ENCODE measurements at places on chromosomes 5 and 9.

- no peak overlapping the region for H3K4me3 ChIP-seq
- no peaks in the 10 kb centered on the region for H3K27me3 ChIP-seq
- H3K27ac ChIP-seq = peak overlapping the region; percentile 86
- H3K4me1 ChIP-seq = peaks cover 32% of the 10 kb centered on the region
- peaks cover 23% of the 10 kb centered on the region for H3K36me3 ChIP-seq
- DNase-seq = no peak
These were observed 656 bp downstream of the CEP78 start for GRCh38 chr9:78236551-78236910.

DNA sequence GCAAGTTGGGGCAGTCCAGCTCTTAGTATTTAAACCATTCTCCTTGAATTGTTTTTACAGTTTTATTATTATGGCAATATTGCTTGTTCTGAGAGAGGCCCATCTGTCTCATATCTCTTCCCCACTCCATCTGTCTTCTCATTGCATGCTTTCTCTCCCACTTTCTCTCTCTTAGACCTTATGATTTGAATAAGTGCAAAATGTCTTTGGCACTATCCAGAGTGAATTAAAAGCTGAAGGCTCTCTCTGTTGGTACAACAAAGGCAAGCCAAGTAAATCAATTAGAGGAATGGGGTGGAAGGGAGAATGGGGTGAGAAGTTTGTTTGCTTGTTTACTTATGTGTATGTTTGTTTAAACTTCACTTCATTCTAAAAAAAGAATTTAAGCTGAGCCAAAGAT is 195.3 kb upstream of the RFX3 start:
- no peak overlapping the region for H3K27ac ChIP-seq
- no peak overlapping the region for H3K4me3 ChIP-seq
- no peaks in the 10 kb centered on the region for H3K4me1 ChIP-seq
- H3K36me3 ChIP-seq = no peaks in the 10 kb centered on the region
- no peak for DNase-seq
- peaks cover 9% of the 10 kb centered on the region for H3K27me3 ChIP-seq

GRCh38 chr5:66436721-66437120 is 159.5 kb upstream of the MAST4 start:
- H3K27me3 ChIP-seq = peaks cover 5% of the 10 kb centered on the region
- DNase-seq = no peak
- no peak overlapping the region for H3K4me3 ChIP-seq
- H3K4me1 ChIP-seq = no peaks in the 10 kb centered on the region
- H3K27ac ChIP-seq = no peak overlapping the region

DNA sequence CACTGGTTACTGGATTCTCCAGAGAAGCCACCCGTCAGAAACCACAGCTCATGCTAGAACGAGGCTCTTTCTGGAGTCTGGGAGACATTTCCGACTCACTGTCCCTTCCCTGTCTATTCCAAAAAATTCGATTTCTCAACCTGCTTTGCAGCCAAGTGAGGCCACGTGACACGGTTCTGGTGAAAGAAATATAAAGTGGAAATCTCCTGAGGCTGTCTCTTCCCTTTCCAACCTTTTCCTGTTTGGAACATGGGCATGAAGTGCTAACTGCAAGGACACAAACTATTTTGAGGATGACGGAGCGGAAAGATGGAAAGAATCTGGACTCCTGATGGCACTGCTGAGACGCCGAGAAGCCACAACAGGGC is 6.1 kb upstream of the PTGS1 start:
- no peaks in the 10 kb centered on the region for H3K36me3 ChIP-seq
- DNase-seq = no peak
- peaks cover 13% of the 10 kb centered on the region for H3K27me3 ChIP-seq
- no peak overlapping the region for H3K4me3 ChIP-seq
- no peak overlapping the region for H3K27ac ChIP-seq

- DNase-seq = no peak
- no peaks in the 10 kb centered on the region for H3K4me1 ChIP-seq
- H3K27ac ChIP-seq = no peak overlapping the region
These were observed 81.1 kb upstream of the PUM3 start for GRCh38 chr9:2925016-2925415.

DNA sequence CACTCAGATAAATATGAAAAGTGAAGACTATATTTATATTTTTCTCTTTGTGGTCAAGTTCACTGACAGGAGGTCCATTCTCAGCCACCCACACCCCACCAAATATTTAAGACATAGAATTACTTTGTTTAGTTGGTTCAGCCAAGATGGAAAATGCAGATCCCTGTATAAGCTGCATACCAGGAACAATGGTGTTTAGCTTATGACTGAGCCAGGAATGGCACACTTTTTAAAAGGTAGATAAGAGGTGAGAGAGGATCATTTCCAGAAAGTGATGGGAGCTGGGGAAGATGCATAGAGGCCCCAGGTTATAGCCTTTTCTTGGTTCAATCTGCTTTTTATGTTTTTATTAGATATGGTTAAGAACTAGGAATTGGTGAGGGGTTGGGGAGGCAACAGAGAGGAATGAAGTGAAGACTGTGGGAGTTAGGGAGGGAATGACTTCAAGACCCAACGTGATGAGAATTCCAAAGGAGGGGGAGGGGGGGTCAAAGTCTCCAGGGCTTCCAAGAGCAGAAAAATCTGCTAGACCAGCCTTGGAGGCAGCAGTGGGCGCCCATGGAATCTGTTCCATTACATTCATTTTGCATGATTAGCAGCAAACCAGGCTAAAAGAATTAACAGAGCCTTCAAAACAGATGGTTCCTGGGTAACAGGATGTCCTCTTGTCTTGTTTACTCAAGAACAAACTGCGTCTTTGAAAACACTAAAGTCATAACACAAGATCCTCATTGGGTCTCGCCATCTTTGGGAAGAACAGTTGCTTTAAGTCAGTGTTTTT is 95.2 kb downstream of the FGF1 start:
- no peak overlapping the region for H3K27ac ChIP-seq
- DNase-seq = no peak
- no peak overlapping the region for H3K4me3 ChIP-seq
- H3K36me3 ChIP-seq = no peaks in the 10 kb centered on the region

DNA sequence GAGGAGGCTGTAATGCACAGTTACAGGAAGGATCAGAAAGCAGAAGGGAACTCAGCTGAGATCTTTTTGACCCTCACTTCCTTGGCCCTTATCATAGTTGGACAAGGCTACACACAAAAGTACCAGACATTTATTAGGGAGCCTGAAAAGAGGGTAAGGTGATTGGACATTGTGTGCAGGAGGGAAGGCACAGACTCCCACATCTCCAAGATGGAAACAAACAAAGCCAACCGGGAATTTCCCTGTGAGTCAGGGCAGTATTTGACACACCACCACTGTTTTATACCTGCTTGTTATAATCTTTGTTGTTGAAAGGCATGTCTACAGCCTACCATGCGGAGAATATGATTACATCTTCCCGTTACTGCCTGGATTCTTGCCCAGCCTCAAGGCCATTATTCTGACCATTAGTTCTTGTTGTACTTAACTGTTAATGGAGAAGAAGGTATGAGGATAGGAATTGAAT is 3.0 kb upstream of the CCNG1 start:
- no peak overlapping the region for H3K27ac ChIP-seq
- peaks cover 21% of the 10 kb centered on the region for H3K4me1 ChIP-seq
- H3K4me3 ChIP-seq = no peak overlapping the region
- H3K36me3 ChIP-seq = peaks cover 5% of the 10 kb centered on the region
- peaks cover 15% of the 10 kb centered on the region for H3K27me3 ChIP-seq
- DNase-seq = no peak

GRCh38 chr5:111256128-111256527 is 31.9 kb downstream of the CAMK4 start:
- H3K4me1 ChIP-seq = peaks cover 37% of the 10 kb centered on the region
- peak overlapping the region; percentile 13 for H3K27ac ChIP-seq
- no peak overlapping the region for H3K4me3 ChIP-seq
- H3K36me3 ChIP-seq = peaks cover 31% of the 10 kb centered on the region
- no peak for DNase-seq

- no peak for DNase-seq
- peaks cover 5% of the 10 kb centered on the region for H3K4me1 ChIP-seq
- peaks cover 18% of the 10 kb centered on the region for H3K36me3 ChIP-seq
- H3K27me3 ChIP-seq = no peaks in the 10 kb centered on the region
These were observed 57.5 kb downstream of the ERAP1 start for GRCh38 chr5:96750110-96750822.

DNA sequence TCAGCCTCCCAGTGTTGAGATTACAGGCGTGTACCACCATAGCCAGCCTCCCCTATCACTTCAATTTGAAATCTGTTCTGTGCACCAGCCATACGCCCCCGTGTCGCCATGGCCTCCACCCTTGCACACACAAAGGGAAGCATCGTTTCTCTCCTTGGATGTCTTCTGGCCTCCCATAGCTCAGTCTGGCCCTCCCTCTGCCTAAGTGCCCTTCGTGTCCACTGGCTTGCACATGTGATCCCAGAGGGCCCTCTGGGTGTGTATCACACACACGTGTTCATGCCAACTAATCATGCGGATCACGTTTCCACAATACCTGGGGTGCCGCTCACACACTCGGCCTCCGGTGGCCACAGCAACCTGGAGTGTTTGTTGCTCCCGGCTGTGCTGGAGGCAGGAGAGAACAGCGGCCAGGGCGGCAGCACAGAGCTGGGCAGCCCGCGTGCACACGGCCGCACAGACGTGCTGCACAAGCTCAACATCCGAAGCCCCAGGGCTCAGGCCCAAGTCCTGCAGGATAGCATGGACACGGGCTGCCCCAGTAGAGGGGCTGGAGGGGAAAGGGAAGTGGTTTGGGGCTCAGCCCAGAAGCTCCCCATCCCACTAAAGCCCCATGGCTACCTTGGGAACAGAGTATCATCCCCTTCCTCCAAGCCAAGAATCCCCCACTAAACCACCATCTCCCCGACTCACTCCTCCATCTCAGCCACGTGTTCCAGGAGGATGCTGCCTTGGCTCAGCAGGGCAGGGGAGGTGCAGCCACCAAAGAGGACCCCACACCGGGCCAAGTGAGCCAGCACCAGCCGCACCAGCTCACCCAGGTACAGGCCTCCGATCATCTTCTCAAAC is 10.9 kb downstream of the HK3 start:
- no peak overlapping the region for H3K4me3 ChIP-seq
- H3K4me1 ChIP-seq = peaks cover 10% of the 10 kb centered on the region
- DNase-seq = peak; percentile 17
- no peak overlapping the region for H3K27ac ChIP-seq

Data from activated naive CD8-positive, alpha-beta T cell treated with anti-CD3 and anti-CD28 coated beads, Interleukin-2, amount 10 ng/mL, durations not matched to agents 7 days and 5 days (primary cell).